Effector memory CD4-positive, alpha-beta T cell (primary cell): ENCODE measurements at places on chromosomes 2 and 18.

- no peaks in the 10 kb centered on the region for H3K27me3 ChIP-seq
- H3K27ac ChIP-seq: no peak overlapping the region
- no peak for DNase-seq
- H3K36me3 ChIP-seq: no peaks in the 10 kb centered on the region
These were observed 28.0 kb upstream of the PIEZO2 start for GRCh38 chr18:11177382-11177781.

- H3K27me3 ChIP-seq: no peaks in the 10 kb centered on the region
- no peak for DNase-seq
- H3K27ac ChIP-seq: no peak overlapping the region
- H3K36me3 ChIP-seq: no peaks in the 10 kb centered on the region
- no peak overlapping the region for H3K4me3 ChIP-seq
These were observed 75.8 kb downstream of the SDC1 start for GRCh38 chr2:20148923-20149702.

- no peak for DNase-seq
- H3K27me3 ChIP-seq: no peaks in the 10 kb centered on the region
- no peaks in the 10 kb centered on the region for H3K4me1 ChIP-seq
- no peak overlapping the region for H3K4me3 ChIP-seq
- H3K36me3 ChIP-seq: no peaks in the 10 kb centered on the region
These were observed 205.6 kb downstream of the TNS1 start for GRCh38 chr2:217797165-217797564.

DNA sequence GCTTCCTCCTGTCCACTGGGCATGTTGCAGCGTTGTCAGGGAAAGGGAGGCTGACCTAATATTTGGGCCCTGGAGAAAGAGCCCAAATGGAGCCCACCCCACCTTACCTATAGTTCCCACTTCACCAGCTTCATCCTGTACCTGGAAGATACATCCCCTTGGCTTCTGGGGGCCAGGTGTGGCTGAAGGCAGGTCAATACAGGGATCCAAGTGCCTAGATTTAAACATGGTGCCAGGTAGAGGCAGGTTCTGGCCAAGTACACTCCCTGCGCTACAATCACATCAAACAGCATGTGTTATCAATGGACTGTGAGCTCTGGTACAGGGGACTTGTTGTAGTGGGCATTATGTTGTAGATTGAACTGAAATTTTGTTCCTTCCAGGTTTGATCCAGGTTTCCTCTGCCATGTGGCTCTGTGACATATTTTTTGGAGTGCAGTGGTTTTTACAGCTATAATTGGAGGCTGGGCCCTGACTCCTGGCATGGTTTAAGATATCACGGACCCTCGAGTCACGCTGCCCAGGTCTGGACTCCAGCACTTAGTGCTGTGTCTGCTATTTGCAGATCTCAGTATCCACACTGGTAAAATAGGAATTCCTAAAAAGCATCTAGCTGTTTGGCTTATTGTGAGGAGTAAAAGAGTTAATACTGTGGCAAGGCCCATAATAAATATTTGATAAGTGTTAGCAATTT, 23.8 kb downstream of the MYCN start:
- H3K27me3 ChIP-seq: no peaks in the 10 kb centered on the region
- peaks cover 20% of the 10 kb centered on the region for H3K4me1 ChIP-seq
- DNase-seq: no peak
- no peak overlapping the region for H3K27ac ChIP-seq

DNA sequence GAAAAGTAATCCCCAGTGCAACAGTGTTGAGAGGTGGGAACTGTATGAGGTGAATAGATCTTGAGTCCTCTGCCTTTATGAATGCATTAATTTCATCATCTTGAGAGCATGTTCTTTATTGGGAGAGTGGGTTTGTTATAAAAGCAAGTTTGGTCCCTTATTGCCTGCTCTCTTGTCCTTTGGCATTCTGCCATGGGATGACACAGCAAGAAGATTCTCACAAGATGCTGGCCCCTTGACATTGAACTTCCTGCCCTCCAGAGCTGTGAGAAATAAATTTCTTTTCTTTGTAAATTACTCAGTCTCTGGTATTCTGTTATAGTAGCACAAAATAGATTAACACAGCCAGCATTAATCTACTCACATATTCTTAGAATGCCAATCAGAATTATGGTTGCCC, 108.6 kb downstream of the EHBP1 start:
- H3K36me3 ChIP-seq: no peaks in the 10 kb centered on the region
- no peak overlapping the region for H3K4me3 ChIP-seq
- no peaks in the 10 kb centered on the region for H3K27me3 ChIP-seq
- no peak overlapping the region for H3K27ac ChIP-seq
- no peaks in the 10 kb centered on the region for H3K4me1 ChIP-seq
- no peak for DNase-seq

DNA sequence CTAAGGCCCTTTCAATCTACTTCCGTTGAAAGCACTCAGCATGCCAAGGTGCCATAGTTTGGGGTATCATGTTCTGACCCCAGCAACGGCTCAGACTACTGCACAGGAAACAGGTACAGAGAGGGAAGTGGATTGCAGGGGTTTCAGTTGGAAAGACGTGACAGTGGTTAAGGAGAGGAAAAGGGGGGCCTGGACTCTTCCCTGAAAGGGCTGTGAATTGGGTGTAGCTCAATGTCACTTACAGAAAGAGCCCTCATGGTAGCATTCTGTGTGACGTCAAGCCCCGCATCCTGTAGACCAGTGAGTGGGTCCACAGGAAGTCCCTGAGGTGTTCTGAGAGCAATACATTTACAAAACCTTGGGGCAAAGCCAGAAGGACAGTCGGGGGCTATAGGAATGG, 121.5 kb upstream of the GYPC start:
- no peak overlapping the region for H3K27ac ChIP-seq
- DNase-seq: no peak
- H3K4me3 ChIP-seq: no peak overlapping the region
- H3K27me3 ChIP-seq: peaks cover 3% of the 10 kb centered on the region

DNA sequence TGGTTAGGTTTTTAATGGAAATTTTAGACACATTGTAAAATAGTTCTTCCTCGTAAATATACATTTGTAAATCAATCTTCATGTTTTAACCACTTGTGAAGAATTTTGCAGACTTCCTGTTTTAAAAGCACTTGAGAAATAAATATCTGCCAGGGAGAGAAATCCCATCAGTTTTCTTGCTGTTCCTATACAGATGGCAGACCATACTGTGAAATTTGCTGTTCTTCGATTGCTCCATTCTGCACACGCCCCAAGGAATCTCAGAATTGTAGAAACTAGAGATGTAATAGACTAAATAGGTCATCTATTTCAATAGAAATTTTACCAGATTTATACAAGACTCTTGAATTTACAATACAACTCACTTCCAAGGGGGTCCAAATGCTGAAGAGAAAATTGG, 75.8 kb upstream of the PIK3C3 start:
- H3K36me3 ChIP-seq: no peaks in the 10 kb centered on the region
- no peak for DNase-seq
- no peaks in the 10 kb centered on the region for H3K4me1 ChIP-seq
- H3K4me3 ChIP-seq: no peak overlapping the region

GRCh38 chr2:72138921-72139381, 8.7 kb downstream of the CYP26B1 start:
- H3K4me1 ChIP-seq: no peaks in the 10 kb centered on the region
- H3K36me3 ChIP-seq: no peaks in the 10 kb centered on the region
- H3K27me3 ChIP-seq: no peaks in the 10 kb centered on the region
- H3K4me3 ChIP-seq: no peak overlapping the region
- DNase-seq: no peak

- H3K36me3 ChIP-seq: no peaks in the 10 kb centered on the region
- no peaks in the 10 kb centered on the region for H3K4me1 ChIP-seq
- no peak for DNase-seq
- H3K27ac ChIP-seq: no peak overlapping the region
- H3K27me3 ChIP-seq: no peaks in the 10 kb centered on the region
These were observed 63.9 kb downstream of the SPRED2 start for GRCh38 chr2:65368468-65368867.

GRCh38 chr2:9336576-9337314, 86.6 kb downstream of the ITGB1BP1 start:
- DNase-seq: no peak
- no peak overlapping the region for H3K27ac ChIP-seq
- H3K4me3 ChIP-seq: no peak overlapping the region
- no peaks in the 10 kb centered on the region for H3K36me3 ChIP-seq
- H3K4me1 ChIP-seq: no peaks in the 10 kb centered on the region
- no peaks in the 10 kb centered on the region for H3K27me3 ChIP-seq

DNA sequence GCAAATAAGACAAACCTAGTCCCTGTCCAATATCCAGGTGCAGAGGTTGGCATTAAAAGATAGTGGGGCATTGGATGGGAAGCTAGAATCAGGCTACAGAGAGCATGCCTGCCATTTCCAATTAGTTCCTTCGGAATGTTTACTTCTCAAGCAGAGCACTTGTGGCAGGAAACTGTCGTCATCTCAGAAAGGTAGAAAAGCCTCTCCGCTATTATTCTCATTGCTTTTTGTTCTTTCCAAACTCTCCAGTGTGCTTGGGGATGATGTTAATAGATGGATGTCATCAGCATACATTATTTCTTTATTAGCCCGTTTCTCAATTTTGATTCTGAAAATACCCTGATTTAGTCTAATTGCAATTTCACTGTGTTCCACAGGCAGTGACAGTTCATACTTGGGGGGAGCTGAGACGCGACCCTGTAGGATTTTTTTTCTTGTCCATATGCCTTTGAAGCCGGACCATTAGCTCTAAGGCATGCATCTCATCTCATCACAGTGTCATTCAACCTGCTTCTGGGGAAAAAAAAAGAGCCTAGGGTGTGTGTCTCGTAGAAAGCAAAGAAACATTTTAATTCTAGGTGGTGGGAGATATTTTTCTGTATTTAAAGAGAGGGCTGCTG, 7.7 kb downstream of the ASB18 start:
- no peak overlapping the region for H3K27ac ChIP-seq

DNA sequence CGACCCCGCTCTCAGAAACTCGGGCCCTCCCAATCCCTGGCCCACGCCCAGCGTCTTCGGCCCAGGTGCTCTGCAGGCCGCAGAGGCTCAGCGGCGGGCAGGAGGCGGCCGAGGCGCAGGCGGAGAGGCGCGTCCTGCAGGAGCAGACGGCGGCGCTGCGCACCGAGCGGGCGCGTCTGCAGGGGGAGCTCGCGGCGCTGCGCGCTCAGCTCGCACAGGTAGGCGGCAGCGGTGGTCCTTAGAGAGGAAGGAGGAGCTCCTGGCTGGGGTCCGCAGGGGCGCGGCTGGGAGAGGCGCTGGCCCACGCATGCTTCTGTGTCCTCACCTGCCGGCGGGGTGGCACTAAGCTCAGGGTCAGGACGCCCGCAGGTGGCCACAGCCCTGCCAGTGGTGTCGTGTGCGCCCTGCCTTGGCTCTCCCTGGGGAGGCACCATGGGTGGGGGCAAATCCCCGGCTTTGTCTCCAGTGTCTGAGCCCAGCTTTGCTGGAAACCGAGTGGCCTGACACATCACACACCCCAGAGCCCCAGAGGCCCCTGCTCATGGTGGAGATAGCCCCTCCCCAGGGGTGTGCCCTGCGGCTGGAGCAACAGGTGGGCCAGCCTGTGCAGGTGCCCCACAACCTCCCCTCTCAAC, 14.9 kb upstream of the SNED1 start:
- no peaks in the 10 kb centered on the region for H3K27me3 ChIP-seq
- H3K36me3 ChIP-seq: no peaks in the 10 kb centered on the region
- H3K4me3 ChIP-seq: no peak overlapping the region
- peaks cover 3% of the 10 kb centered on the region for H3K4me1 ChIP-seq

DNA sequence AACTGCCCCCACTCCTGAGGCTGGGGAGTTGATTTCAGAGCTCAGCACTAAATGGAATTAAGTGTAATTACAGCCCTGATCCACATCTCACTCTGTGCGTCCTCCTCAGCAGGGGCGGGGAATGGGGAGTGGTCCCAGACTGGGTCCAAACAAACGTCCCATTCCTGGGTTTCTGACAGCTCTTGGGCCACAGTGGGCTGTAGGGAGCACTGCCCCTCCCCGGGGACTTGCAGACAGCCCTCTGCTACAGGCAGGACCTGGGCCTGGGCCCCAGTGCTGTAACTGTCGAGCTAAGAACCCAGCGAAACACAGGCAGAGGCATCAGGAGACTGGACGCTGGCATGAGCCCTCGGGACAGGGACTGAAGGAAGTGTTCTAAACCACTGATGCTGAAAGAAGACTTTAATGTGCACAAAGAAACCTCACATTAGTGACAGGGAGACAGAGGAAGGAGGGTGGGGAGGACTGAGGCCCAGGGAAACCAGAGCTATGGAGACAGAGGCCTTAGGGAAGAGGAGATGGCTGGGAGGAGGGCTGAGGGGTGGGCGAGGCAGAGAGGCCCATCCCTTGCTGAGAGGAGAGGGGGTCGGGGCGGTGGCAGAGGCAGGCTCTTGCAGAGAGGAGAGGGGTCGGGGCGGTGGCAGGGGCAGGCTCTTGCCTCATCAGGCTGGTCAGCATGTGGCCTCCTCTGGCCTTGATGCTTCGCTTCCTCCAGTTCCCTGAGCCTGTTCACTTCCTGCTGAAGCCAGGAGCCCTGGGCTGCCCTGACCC, 5.8 kb upstream of the SEMA4C start:
- H3K27me3 ChIP-seq: no peaks in the 10 kb centered on the region
- no peak overlapping the region for H3K4me3 ChIP-seq
- no peaks in the 10 kb centered on the region for H3K36me3 ChIP-seq
- no peak for DNase-seq
- no peak overlapping the region for H3K27ac ChIP-seq
- peaks cover 18% of the 10 kb centered on the region for H3K4me1 ChIP-seq

DNA sequence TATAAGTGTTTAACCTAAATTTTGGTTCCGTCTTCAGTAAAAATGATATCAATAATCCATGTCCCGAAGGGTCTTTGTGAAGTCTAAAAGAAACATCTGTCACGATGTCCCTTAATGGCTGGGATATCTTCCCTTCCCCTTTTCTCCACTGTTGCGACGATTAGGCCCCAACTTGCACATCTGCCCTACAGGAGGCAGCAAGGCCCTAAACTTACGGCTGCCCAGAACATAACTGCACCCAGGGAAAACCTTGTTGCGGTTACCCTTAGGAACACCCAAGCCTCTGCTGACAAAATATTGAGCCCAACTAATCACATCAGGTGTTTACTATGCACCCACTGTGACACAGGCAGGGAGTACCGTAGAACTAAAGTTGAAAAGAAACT, 1.3 kb upstream of the SMAD2 start:
- peak overlapping the region; percentile 90 for H3K27ac ChIP-seq
- H3K4me1 ChIP-seq: peaks cover 26% of the 10 kb centered on the region
- no peaks in the 10 kb centered on the region for H3K36me3 ChIP-seq
- DNase-seq: no peak
- no peaks in the 10 kb centered on the region for H3K27me3 ChIP-seq
- H3K4me3 ChIP-seq: peak overlapping the region; percentile 69
